Stimulated activated CD4-positive, alpha-beta T cell treated with anti-CD3 and anti-CD28 coated beads, TNF-alpha, amount 100 ng/mL, for 4 hours (primary cell): ENCODE measurements at places on chromosomes 5 and 9.

DNA sequence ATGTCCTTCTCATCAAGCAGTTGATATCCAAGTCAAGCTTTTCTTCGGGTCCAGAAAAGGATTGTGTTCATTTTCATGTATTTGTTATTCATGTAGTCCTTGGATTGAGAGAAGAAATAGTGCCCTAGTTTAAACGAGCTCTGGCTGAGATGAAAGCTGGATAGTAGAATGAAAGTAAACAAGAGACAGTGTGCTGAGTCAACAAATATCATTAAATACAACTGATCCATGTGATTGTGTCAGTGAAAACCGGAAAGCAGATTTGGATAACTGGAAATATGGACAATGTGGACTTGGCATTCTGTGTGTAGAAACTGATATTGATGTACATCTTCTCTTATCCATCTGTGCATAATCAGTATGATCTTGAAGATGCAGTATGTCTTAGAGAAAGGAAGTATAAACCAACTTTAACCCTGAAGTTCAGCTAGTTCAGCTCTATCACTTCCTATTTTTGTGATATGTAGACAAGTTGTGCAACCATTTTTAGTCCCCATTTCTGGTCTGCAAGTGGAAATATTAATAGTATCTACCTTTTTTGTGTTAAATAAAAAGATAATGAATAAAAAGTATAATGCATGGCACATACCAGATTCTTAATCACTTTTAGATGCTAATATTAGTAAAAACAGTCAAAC is 4.4 kb downstream of the MUSK start:
- DNase-seq = no peak

DNA sequence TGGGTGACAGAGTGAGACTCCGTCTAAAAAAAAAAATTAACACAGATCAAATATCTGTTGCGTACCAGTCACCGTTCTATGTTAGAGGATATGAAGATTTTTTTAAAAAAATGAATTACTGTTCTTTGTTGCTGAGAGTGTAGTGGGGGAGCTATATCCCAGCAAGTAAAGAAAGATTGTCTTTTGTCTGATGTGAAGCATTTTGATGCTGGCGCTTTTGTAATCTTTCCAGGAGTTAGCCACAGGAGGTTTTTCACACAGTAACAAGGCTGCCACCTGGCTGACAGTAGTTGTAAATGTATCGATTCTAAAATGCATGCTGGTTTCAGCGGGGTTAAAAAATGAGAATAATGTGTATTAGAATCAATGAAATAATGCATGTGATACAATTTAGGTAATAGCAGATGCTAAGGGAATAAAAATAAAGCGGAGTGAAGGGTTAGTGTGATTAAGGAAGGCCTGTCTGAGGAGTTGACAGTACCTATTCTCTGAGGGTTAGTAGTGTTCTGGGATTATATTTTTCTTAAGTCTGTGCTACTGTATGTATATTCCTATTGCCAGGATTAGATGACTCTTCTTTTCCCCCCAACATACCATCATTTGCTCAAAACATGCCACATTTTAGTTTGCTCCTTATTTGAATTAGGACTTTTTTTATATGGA is 3.4 kb downstream of the LMNB1 start:
- DNase-seq = no peak

- no peak for DNase-seq
These were observed 683 bp downstream of the DBN1 start for GRCh38 chr5:177472460-177473442.

- DNase-seq = no peak
These were observed 39.4 kb downstream of the GKAP1 start for GRCh38 chr9:83778164-83778563.
